ENCODE measurements at places on chromosomes 4 and X.

DNA sequence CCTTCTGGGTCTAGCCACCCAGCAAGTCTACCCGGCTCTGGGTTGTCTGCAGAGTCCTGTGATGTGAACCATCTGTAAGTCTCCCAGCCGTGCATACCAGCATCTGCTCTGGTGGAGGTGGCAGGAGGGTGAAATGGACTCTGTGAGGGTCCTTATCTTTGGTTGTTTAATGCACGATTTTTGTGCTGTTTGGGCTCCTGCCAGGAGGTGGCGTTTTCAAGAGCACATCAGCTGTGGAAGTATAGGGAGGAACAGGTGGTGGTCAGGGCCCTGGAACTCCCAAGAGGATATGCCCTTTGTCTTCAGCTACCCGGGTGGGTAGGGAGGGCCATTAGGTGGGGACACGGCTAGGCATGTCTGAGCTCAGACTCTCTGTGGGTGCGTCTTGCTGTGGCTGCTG lies 66.5 kb upstream of the ZFP42 start:
- no peak for DNase-seq

- DNase-seq: no peak
These were observed 25.2 kb downstream of the NYX start for GRCh38 chrX:41472231-41472815.

DNA sequence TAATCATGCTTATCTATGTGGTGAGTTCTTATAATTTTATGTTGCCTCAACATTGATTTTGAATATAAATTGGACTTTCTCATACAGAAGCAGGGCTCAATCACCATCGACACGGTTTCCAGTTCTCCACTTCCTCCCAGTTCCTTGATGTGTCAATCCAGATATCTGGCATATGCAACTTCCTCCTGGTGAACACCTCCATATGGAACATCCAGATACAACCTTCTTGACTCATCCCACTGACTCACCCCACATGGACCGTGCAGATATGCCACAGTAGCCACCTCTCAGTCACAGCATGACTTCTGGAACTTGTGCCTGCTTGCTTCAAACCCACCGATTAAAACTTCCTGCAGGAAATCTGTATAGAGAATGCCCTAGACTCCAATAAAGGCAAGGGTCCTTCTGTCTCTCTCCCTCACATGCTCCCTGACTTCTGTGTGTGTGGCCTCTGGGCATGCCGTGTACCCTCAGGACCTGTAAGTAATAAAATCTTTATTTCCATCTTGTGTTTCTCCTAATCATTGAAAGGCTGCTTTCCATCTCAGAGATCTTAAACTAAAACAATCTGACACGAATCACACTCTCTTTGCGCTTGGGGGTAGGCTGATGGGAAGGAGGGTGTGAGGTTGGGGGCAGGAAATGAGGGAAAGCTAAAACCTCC lies 67.0 kb downstream of the HTRA3 start:
- DNase-seq: peak; percentile 14

- no peak for DNase-seq
These were observed 552.6 kb downstream of the PCDH19 start for GRCh38 chrX:99857455-99857854.

GRCh38 chrX:8890794-8891193 lies 89.6 kb upstream of the FAM9A start:
- no peak for DNase-seq

DNA sequence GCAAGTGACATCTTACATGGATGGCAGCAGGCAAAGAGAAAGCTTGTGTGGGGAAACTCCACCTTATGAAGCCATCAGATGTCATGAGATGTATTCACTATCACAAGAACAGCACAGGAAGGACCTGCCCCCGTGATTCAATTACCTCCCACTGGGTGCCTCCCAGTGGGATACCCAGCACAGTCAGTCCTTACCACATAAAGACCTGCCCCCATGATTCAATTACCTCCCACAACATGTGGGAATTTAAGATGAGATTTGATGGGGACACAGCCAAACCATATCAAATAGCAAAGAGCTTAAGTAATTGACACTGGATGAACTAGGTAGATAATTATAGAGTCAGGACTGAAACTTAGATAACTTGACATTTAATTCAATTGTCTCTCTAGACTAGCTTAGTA lies 85.6 kb downstream of the SLIT2 start:
- no peak for DNase-seq

DNA sequence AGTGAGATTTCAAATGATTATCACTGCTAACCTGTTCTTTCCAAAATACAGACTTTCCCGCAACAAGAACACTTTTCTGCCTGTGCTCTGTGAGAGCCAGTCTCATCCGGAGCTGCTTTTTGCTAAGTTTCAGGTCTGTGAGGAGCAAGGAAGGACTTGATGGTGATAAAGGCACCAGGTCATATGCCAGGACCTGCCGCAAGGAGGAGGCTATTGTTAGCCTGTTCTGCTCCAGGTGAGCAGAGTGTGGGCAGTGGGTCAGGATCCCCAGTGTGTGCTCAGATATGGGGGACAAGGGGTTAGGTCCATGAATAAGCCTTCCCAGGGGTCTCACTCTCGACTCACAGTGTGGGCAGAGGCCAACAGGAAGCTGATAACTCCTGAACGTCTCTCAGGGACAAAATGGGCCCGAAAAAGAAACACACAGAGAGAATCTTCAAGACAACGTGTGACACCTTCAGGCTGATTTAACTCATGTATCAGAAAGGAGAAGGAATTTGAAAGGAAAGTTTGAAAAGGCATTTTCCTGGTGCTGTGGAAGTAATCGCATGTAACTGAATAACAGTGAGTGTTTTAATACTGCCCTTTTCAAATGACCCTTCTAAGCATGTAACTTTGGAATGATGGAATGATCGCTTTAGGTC lies 57.7 kb upstream of the PDLIM3 start:
- DNase-seq: no peak

- DNase-seq: no peak
These were observed 35.4 kb downstream of the WDR1 start for GRCh38 chr4:10081218-10081606.

- DNase-seq: no peak
These were observed 41.1 kb upstream of the MGST2 start for GRCh38 chr4:139624441-139625092.

- no peak for DNase-seq
These were observed 58.8 kb upstream of the IGFBP7 start for GRCh38 chr4:57168982-57169381.

GRCh38 chr4:79574741-79575451 lies 166.9 kb upstream of the GK2 start:
- DNase-seq: no peak

- DNase-seq: no peak
These were observed 30.4 kb downstream of the FAM13A start for GRCh38 chr4:89026542-89026941.

- no peak for DNase-seq
These were observed 5.3 kb downstream of the MPC1L start for GRCh38 chrX:40628506-40628905.

- DNase-seq: no peak
These were observed 31.8 kb downstream of the USP53 start for GRCh38 chr4:119244344-119244743.

- DNase-seq: no peak
These were observed 381.2 kb downstream of the RAPGEF2 start for GRCh38 chr4:159483782-159484741.

- DNase-seq: no peak
These were observed 18.4 kb upstream of the SLC6A14 start for GRCh38 chrX:116417968-116418367.

GRCh38 chr4:169099771-169100180 lies 89.7 kb upstream of the CBR4 start:
- no peak for DNase-seq

- DNase-seq: no peak
These were observed 220.8 kb downstream of the SPANXN3 start for GRCh38 chrX:143296521-143296920.

DNA sequence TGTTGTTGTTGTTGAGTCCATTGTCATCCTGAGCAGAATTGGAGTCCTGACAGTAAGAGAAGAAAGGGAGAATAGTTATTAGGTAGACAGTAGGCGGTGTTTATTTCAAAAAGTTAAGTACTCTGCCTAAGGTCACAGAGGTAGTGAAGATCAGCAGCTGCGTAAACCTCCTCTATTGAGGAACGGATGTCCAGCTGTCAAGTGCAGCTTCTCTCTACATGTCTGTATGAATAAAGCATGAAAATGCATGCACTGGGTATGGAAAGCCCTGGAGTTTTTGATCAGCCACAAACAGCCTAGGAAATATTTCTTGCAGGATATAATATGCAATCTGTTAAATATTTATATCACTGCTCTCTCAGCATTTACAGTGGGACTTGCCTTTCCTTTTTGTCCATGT lies 109.4 kb upstream of the CBLL2 start:
- DNase-seq: no peak

GRCh38 chrX:45667666-45668065 lies 467.0 kb upstream of the DIPK2B start:
- DNase-seq: no peak

GRCh38 chrX:97057349-97057909 lies 173.7 kb downstream of the RPA4 start:
- no peak for DNase-seq

- no peak for DNase-seq
These were observed 4.5 kb upstream of the WDR1 start for GRCh38 chr4:10120943-10121567.

DNA sequence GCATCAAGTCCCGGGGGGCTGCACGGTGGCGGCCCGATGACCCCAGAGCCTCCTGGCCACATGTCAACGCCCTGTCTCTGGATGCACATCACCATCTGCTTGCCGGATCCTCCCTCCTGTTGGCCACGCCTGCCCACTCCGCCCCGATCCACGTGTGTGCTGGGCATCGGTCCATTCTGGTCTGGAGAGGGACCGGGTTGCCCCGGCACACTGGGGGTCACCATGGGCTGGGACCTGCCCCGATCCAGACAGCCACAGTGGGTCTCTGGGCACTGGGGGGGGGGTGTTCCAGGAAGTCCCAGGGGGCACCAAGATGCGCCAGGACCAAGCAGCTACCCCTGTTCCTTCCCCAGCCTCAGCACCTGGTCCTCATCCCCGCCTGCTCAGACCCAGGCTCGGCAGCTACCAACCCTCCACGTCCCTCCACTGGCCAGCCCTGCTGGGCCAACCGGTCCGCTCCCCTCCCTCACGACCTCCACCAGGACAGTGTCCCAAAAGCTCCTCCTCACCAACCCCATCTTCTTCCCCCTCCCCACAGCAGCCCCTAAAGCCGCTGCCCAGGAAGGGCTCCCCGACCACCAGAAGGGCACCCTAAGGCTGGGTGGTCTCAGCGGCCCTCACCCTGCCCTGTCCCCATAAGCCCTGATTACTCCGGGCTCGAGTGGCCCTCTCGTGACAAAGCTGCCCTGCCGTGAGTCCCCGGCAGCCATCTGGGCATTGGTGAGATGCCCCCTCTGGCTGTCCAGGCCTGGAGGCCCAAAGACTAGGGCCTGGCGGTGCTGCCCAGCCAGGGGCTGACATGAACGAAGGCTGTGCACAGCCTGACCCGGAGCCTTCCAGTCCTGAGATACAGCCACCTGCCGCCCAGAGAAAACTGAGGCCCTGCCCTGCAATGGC lies 4.6 kb downstream of the CTBP1 start:
- no peak for DNase-seq

- DNase-seq: no peak
These were observed 140.4 kb downstream of the SLC10A7 start for GRCh38 chr4:146381263-146381872.

GRCh38 chr4:76430519-76431388 lies 4.3 kb upstream of the SHROOM3 start:
- peak; percentile 65 for DNase-seq

- no peak for DNase-seq
These were observed 1716.3 kb downstream of the C4orf33 start for GRCh38 chr4:130812117-130812765.

DNA sequence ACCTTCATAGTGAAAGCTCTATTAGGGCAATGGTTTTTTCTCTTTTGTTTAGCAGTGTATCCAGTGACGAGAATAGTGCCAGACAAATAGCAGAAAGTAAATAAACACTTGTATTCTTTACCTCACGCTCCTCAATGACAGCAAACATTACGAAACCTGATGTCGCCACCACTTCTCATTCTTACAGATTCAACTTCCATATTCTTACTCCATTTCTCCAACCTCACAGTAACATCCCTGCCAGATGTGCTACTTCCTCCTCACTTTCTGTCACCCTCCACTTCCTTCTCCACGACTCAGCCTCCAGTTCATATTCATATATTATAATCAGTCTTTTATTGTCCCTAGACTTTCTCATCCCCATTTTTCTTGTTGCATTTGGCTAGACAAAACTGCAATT lies 1956.2 kb upstream of the AGA start:
- DNase-seq: no peak

DNA sequence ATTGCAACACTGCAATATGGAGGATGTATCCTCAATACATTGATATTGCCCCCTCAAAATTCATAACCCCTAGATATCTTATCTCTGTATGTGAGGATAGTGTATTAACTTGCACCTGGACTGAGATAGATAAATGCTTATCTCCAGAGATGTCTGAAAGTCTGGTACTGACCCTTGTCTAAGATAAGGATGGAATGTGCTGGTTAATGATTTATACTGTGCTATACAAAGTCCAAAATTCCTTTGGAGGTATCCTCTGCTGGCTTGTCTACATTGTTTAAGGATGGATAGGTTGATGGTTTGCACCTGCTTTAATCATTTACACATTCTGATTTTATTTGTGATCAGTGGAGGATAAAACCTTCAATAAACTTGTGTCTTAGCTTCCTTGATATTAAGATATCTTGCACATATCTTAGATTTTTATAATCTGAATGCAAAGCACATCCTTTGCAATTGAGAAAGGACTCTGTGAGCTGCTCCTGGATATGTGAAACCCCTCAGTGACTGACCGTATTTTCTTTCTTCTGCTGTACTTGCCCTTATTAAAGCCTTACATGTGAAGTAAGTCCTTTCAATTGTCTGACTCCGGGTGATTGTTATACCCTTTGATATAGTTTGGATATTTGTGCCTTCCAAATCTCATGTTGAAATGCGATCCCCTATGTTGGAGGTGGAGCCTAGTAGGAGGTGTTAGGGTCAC lies 430.3 kb upstream of the MAOA start:
- peak; percentile 30 for DNase-seq

GRCh38 chr4:145276050-145276449 lies 95.7 kb upstream of the OTUD4 start:
- no peak for DNase-seq

GRCh38 chr4:49217492-49217891 lies 231.4 kb downstream of the CWH43 start:
- no peak for DNase-seq

DNA sequence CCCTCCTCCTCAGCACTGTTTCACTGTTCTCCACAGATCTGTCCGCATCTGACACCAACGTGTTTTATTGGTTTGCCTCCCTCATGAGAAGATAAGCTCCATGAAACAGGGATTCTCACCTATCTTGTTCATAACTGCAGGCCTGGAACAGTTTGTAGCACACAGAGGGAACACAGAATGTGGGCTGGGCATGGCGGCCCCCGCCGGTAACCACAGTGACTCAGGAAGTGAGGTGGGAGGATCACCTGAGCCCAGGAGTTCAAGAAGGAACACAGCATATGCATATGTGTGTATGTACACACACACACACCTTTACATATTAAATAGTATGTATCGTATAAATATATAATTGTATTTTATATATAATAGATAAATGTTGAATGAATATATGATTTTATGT lies 168.6 kb downstream of the AFAP1 start:
- DNase-seq: no peak

GRCh38 chr4:85611661-85612060 lies 136.7 kb downstream of the ARHGAP24 start:
- no peak for DNase-seq
